ENCODE measurements at places on chromosomes 12 and 14.

DNA sequence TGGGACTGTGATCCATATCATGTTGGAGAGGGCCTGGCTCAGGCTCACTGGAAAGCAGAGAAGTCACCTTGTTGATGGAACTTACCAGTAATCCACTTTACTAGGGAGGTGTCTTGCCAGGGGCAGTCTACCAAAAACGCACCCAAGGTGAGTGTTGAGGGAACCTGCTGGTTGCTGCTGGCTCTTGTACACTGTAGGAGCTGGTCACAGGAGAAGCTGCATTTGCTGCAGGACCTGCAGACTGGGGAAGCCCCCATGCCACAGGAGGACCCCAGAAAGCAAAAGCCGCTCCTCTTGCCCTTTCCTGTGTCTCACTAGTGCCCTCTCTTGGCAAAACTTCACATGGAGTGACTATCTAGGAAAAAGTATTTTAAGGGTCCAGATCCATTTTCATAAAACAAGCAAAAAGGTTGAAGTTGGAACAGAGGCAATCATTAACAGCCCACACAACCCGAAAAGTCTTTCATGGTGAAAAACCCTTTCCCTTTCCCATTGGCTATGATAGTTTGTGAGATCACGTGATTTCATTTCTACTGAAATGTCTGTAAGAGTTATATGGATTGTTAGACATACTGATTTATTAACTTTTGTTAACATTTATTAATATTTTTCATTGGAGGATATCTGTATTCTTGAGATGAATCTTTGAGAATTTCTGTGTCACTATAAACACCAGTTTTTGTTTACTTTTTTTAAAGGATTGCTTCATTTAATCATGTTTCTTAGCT lies 59.2 kb downstream of the RASSF8 start:
- no peak for DNase-seq

- no peak for DNase-seq
These were observed 3.0 kb downstream of the SETD1B start for GRCh38 chr12:121806546-121807423.

DNA sequence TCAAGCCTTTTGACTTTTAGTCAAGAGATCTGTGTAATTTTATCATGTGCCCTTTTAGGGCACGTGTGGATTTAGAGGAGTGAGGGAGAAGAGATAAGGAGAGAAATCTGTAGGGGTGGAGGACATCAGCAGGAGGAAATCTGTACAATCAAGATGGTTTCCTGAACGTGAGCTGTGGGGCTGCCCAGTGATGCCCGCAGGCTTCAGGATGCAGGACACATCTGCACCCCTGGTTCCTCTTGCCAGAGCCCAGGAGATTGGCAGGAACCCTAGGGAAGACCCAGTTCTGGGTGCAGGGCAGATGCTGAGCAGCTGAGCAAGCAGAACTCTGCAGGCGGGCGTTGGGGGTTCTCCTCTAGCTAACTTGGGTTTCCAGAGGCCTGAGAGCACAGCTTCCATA lies 11.6 kb upstream of the TESPA1 start:
- no peak for DNase-seq

DNA sequence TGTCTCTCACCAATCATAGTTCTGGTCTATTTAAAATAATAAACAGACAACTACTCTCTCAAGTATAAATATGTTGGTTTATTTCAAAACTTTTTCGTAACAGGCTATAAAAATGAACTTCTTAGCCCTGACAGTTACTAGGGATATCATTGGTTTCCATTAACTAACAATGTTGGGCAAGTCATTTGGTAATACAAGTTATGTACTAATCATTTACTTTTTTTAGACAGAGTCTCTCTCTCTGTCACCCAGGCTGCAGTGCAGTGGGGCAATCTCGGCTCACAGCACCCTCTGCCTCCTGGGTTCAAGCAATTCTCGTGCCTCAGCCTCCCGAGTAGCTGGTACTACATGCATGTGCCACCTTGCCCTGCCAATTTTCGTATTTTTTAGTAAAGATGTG lies 14.6 kb upstream of the KANSL2 start:
- DNase-seq: no peak

DNA sequence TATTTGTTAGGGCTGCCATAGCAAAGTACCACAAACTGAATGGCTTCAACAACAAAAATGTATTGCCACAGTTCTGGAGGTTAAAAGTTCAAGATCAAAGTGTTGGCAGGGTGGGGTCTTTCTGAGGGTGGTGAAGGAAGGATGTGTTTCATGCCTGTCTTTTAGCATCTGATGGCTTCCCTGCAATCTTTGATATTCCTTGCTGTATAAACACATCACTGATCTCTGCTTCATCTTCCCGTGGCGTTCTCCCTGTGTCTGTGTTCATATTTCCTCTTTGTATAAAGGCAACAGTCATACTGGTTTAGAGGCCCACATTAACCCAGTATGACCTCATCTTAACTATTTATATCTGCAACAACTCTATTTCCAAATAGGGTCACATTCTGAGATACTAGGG lies 167.5 kb downstream of the BTG1 start:
- DNase-seq: no peak

GRCh38 chr14:50936882-50937281 lies 7.4 kb downstream of the PYGL start:
- no peak for DNase-seq

- DNase-seq: no peak
These were observed 31.8 kb downstream of the ATXN3 start for GRCh38 chr14:92074555-92074954.

DNA sequence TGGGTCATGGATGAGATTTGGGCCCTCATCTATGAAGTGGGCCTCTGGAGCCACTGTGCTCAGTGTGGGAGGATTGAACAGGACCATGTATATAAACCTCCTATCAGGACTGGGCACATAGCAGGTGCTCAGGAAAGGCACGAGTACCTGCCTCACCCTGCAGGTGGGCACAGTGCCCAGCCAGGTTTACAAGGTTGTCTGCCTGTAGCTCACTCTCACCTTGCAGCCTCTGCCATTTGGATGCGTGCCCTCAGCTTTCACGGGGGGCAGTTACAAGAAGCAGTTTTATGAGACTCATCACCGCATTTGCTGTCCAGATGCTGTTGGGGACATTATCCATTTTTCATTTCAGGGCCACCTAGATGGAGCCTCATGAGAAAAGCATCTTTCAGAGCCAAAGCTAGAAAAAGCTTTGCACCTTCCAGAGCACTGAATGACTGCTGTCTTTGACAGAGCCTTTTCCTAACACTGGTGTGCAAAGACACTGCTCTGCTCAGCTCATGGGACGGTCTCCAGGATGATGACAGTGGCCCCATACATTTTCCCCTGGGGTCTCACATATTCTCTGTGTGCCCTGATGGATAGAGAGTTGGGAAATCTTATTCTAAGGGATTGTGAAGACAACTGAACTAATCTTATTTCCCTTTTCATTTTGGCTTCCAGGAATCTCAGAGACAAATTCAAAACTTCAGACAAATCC lies 327.5 kb upstream of the RTL1 start:
- DNase-seq: no peak

- DNase-seq: no peak
These were observed 4.3 kb upstream of the RAPGEF3 start for GRCh38 chr12:47762850-47763465.

- no peak for DNase-seq
These were observed 41.8 kb upstream of the DCD start for GRCh38 chr12:54689984-54690383.

DNA sequence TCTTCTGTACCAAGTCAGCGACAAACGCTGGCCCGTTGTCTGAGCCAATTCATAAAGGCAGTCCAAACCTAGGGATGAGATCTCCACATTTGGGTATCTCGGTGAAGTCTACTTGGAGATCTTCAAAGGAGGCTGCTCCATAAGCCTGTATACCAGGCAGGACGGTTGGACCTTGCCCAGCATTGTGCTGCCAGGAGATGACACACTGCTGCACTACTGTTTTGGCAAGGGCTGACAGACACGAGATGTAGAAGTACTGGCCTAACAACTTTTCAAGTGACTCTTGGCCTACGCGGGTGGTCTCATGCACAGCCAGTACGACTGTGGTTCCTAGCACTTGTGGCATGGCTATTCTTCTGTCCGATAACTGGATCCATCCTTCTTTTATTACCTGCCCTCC lies 135.3 kb downstream of the SLC38A6 start:
- no peak for DNase-seq

- no peak for DNase-seq
These were observed 52.4 kb upstream of the MON2 start for GRCh38 chr12:62414180-62414579.

DNA sequence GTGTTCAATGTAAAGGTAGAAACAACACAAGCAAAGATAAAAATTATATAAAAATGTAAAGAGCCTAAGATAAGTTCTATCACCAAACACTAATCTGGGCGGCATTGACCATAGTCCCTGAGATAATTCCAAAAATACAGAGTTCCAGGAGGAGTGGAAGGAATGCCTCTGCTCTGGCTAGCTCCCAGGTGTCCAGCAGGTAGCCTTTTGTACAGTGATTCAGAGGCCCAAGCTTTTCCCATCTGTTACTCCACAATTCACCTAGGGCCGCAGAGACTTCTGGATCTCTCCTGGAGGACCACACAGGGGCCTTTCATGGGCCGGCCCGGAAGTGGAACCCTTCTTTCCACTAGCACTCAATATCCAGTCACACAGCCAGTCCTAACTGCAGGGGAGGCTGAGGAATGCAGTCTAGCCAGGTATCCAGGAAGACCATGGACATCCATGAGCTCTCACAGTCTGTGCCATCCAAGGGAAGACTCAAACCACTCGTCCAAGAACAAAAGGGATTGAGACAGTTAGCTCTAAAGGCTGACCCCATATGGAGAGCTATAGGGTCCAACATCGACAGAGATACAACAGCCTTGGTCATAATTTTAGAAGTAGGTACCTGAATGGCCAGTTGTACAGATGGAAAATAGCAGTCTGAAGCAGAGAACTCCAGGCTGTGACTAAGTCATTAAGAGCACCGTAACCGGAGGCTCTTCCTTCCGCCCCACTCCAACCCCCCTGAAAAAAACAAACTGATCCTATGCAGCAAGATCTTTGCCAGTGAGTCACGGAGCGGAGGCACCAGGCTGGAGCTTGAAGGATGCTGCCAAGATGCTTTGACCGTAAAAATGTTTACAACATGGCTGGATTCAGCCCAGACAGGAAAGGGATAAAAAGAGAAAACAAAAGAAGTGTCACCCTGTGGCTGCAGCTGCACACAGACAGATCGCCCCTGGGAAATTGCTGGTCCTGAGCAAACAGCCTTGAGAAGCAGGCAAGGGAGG lies 204.8 kb downstream of the NUAK1 start:
- no peak for DNase-seq

Data from bone marrow (tissue), 2 donors.